ENCODE measurements at places on chromosomes 5 and 9.

GRCh38 chr9:14308853-14309145 is 5.1 kb downstream of the NFIB start:
- DNase-seq: no peak

GRCh38 chr5:77066184-77066583 is 20.9 kb downstream of the ZBED3 start:
- DNase-seq: no peak

- no peak for DNase-seq
Measured at GRCh38 chr5:137735555-137736284, at the start of gene KLHL3. TSS of gene KLHL3 (minus strand) at chr5:137736089. CDS start at chr5:137735646, 443 bp downstream.

GRCh38 chr5:112848116-112848811 is 12.8 kb upstream of the SRP19 start:
- DNase-seq: no peak

- no peak for DNase-seq
Measured at GRCh38 chr9:116189683-116190082, 36.1 kb downstream of the PAPPA start.

- no peak for DNase-seq
Measured at GRCh38 chr5:95403996-95404395, 12.8 kb downstream of the FAM81B start.

GRCh38 chr9:128243215-128244018 is 32.4 kb downstream of the GOLGA2 start:
- no peak for DNase-seq

DNA sequence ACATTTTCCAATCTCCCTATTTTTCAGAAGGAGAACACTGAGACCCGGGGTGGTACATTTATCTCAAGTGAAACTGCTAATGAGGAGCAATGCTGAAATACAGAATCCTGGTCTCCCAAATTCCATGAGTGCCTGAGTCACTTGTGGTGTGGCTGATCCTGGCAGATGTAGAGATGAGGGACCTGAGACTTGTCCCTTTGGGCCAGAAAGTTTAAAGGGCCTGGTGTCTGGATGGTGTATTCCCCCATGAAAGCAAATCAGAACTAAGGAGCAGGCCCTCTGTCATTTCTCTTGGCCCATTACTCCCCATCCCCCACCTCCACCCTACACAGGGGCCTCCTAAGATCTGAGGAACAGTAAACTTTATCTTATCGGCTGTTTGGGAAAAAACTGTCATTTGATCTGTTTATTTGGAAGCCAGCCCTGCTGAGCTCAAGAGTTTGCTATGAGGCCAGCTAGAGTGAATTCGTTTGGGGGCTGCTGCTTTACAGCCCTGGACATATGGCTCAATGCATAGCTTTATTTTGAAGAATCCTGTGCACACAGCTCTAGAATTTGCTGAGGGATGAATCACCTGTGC is 140.3 kb downstream of the LHFPL2 start:
- DNase-seq: no peak

DNA sequence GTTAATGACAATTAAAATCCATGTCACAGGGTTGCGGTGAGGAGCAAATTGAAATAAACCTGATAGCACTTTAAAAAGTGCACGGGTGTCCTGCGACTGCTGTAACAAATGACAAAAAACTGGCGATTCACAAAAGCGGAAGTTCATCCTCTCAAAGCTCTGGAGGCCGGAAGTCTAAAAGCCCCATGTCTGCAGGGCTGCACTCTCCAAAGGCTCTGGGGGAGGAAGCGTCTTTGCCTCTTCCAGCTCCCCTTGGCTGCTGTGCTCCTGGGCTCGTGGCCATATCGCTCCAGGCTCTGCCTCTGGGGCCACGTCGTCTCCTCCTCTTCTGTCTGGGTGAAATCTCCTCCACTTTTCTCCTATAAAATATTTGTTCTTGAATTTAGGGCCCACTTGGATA is 273.9 kb upstream of the IRX2 start:
- no peak for DNase-seq

DNA sequence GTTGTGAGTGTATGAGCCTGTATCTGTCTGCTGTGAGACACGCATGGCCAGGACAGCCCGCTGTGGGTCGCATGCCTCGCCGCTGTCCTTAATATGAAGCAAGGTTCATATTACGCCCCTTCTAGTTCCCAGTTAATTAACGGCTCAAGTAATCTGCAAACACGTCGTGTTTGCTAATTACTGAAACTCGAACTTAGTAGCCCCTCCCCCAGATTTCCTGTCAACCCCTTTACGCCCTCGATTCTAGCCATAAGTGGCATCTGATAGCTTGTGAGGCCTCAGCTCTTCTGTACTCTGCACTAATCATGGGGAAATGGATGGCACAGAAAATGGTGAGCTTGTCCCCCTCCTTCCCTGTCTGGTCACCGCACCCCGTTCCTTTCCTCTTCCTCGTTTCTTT is 116.9 kb upstream of the OTULINL start:
- DNase-seq: no peak

DNA sequence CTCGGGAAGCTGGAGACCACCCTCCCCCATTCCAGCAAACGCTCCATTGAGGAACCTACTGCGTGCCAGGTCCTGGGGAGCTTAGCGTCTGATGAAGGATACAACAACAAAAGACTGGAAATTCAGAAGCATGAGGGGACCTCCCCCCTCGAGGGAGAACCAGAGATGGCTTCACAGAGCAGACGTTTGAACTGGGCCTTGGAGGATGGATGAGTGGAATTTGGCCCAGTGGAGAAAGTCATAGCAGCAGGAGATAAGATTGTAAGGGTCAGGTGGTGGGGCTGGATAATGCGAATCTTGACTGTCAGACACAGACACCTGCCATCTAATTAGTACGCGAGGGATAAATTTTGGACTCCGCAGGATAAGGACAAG is 1.2 kb upstream of the SLC25A51 start:
- DNase-seq: no peak

- DNase-seq: no peak
Measured at GRCh38 chr5:32541241-32541640, 44.1 kb upstream of the SUB1 start.

DNA sequence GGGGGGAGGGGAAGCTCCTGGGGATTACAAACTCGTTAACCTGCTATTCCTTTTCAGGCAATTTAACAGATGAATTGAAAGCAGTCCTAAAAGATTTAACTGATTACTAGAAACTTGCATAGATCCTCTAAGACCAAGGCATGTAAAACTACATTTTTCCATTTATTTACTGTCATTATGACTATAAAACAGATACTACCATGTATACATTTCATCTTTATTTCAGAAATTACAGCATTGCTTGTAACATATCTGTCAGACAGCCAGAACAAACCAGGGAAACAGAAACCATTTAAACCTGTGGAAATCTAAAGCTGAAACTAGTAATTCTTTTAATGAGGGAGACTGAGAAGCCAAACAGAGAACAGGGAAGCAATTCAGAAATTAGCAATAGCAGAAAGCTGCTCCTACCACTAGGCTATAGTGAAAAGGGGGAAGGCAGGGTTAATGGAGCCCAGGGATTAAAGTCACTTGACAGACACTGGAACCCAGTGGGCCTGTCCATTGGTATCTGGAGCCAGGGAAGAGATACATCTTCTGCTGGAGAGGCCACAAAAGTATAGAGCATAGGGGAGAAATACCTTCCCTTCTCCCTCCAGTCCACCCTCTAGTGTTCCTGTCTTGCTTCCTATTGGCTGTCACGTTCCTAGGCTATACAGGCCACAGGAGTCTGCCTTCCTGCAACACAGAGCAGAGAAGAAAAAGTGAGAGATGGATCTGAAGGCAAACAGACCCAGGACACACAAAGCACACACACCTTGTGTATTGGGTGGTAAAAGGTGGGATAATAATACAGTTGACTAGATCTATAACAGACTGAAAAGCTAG is 33.8 kb downstream of the PDCD1LG2 start:
- no peak for DNase-seq

DNA sequence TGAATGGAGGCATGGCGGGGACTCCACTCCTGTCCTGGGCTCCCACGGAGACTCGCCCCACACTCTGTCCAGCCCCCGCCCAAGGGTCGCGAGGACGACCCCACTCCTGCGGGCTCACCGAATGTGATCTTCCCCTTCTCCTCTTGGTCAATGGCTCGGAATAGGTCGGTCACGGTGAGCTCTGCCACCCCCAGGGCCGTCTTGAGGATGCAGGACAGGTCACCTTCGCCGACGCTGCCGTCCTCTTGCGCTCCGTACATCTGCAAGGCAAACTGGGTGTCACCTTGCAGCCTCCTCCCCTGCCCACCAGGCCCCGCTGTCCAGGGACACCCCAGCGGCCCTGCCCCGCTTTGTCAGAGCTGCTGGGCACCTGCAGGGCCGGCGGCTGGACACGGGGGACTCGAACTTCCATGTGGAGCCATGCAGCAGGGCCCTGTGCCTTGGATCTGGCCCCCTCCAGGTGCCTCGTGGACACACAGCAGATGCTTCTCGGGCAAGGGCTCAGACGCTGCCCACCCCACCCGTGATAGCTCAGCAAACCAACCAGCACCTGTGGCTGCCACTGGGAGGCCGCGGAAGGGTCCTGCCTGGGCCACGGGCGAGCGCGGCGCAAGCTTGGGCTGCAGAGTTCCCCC is 21.5 kb upstream of the SLC6A3 start:
- no peak for DNase-seq

DNA sequence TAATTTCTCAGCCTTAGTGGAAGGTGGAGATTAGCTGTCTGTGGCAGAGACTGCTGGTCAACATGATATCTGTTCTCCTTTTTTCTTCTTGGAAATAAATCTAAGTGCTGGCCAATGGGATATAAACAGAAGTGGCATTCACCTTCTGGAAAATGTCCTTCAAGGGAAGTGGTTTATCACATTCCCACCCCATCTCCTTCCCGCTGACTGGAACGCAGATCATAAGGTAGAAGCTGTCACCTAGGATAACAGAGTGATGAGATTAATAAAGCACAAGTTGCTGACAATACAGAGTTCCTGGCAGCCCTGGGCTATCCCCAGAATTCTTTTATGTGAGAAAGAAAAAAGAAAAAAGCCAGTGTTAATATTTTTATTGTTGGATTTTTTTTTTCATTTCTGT is 109.7 kb upstream of the OSMR start:
- no peak for DNase-seq

DNA sequence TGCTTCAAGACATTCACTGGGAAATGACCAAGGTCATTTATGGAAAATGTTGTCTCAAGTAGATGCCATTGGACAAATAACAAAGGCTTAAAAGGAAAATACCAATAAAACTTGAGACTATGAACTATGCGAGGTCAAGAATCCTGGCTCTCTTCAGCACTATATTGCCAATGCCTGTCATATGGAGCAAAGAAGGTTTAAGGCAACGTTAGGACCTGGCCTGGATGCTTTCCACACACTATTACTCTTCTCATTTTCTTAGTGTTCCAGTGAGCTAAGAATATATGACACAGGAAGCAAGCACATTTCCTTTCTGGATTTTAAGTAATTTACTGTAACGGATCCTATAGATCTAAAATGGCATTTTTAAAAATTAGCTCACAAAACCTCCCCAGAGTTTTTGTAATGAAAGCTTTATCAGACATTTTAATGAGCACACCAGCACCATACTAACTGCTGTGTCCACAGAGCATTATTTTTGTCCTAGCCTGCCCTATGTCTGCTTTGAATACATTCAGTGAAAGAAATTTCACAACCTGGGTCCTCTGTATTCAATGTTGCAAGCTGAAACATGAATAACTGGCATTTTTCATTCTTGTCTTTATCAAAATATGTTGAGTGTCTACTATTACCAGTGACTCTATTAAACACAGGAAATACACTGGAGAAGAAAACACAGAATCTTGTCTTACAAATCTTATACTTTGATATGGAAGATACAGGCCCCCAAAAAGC is 315.6 kb downstream of the CETN3 start:
- DNase-seq: no peak

GRCh38 chr5:78809444-78809843 is 160.9 kb upstream of the LHFPL2 start:
- no peak for DNase-seq

DNA sequence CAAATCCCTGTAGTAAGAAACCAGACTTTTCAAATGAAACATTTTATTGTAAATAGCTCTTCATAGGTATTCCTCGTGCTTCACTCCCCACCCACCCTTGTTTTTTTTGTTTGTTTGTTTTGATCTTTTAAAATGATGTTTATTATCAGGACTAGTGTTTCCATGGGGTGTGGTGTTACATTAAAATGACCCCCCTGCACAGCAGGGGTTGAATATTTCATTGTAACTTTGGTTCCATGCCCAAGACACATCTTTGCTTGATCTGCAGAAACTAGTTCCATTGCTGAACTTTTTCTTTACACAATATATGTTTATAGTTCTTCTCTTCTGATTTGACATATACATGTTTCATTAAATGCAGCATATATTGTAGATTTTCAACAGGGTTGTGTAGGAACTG is 81.3 kb upstream of the DPYSL3 start:
- DNase-seq: no peak

DNA sequence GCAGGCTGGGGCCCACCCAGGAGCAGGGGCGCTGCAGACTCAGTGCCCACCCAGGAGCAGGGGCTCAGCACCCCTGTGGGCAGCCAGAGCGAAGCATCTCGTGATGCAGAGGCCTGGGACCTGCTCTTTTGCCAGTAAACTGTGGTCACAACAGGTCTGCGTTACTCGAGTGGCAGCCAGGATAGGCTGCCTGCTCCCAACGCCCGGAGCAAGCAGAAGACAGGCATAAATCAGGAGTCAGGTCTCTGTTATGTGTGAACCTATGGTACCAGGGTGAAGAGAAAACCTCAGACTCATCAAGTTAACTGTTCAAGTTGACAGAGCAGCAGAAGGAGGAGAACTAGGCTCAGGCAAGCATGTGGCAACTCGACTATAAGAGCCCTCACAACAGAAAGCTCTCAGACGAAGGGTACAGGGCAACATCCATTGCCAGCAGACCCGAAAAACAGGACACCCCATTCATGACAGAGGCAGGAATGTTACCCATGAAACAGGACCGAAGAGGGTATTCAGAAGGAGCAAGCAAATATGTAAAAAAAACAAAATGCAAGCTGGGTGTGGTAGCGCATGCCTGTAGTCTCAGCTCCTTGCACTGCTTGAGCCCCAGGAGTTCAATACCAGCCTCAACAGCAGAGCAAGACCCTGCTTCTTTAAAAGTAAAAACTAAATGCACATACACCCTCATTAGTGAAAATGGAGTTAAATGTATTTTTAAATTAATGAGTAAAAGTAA is 71.7 kb downstream of the GOLPH3 start:
- DNase-seq: no peak

- DNase-seq: no peak
Measured at GRCh38 chr9:36457836-36458429, 57.9 kb upstream of the RNF38 start.
